ENCODE measurements at places on chromosomes 2 and 18.

DNA sequence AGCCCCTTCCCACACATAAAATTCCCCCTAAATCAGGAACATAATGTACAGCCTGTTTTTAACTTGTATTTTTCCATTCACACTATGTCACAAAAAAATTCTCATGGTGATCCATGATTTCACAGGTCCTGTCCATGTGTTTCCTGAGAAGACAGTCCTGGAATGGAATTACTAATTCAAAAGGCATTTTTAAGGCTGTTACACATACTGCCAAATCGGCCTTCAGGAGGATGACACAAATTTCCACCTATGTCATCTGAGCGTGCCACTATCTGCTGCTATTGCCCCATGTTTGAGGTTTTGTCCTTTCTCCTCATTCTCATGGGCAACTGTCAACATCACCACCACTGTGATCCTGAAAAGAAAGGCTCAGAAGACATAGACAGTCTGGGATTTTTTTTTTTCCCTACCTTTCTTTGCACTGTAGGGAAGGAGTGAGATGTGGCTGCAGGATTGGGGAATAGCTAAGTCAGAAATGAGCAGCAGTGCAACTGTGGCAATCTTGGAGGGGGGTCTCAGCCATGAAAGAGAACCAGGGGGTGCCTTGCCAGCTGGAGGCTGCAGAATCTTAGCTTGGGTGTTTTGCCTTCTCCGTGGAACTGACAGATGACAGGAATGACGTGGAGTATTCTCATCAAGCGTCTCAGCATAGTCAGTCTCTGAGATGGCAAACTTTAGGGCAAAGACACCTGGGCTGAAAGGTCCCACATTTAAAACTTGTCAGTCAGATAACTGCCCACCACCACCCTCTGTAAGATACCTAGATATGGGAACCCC, 73.4 kb downstream of the MARCHF4 start:
- DNase-seq: no peak

GRCh38 chr18:23471486-23471885, 18.4 kb downstream of the RIOK3 start:
- no peak for DNase-seq

- DNase-seq: no peak
These were observed 311.2 kb downstream of the LPIN1 start for GRCh38 chr2:12057436-12058166.

GRCh38 chr2:204159526-204159925, 223.0 kb downstream of the ICOS start:
- DNase-seq: no peak

DNA sequence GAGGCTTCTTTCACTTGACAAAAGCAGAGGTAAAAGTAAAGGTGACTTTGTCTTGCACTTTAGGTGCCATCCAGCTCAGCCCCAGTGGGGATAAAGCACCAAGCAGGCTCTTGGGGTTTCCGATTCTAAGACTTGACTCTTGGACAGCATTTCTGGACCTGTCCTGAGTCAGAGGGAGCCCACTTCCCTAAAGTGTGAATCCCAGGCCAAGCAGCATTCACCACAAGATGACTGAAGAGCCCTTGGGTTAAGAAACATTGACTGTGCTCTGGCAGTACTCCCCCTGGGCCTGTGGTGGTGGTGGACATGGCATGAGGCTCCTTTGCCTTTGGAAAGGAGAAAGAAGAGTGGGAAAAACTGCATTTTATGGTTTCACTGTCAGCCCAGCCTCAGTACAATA, 638.0 kb upstream of the VRK2 start:
- DNase-seq: no peak

DNA sequence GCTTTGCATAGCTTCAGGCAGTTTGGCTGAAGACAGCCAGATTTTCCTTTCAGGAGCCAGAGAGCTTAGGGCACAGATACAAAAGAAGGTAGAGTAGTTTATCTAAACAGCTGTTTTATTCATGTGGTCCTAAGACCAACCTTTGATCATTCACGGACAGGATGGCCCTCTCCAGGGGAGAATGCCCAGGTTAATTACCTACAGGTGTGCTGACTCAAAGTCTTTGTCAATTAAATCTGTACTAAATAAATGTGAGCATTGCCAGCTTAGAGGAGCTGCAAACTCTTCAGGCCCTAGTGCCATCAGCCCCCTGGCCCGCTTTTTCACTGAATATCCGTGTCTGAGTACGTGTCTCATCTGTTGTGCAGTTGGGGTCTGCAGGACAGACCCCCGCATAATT, 554.7 kb downstream of the NUP35 start:
- no peak for DNase-seq

DNA sequence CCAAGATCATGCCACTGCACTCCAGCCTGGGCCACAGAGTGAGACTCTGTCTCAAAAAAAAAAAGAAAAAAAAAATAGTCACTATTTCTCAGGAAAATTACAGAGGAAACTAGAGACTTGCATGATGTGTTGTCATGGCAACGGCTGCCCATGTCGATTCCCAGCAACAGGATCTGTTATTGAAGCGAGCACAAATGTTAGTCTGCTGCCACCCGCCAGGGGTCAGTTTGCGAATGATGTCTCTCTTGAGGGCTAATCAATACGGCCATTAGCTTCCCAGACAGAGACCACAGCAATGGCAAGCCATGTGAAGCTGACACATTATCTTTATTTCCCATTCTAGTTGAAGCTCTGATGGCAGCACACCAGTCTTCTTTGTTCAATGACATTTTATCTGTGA, 32.4 kb upstream of the ACYP2 start:
- DNase-seq: peak; percentile 21

DNA sequence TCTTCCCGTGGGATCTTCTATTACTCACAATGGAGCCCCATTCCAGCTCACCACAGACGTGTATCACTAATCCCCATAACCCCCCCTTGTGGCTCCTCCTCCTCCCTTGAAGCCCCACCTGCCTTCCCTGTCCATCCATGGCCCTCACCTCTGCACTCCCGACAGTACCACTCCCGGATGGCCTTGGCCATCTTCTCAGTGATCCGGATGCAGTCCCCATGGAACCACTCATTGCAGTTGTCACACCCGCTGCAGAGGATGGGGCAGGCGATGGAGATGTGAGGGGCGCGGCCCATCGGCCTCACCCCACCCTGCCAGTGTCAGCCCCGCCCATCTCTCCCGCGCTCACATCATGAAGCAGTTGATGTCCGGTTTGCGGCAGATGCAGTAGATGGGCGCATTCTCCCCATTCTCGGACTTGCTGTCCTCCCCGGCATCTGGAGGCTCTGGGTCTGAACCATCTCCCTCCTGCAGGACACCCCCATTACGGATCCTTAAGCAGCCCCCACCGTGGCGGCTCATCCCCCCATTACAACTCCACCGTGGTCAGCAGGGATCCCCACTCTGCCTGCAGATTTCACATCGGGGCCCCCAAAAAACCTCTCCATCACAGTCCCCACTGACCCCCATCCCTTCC, 983 bp downstream of the CXXC1 start:
- no peak for DNase-seq

GRCh38 chr18:55794288-55795052, 206.5 kb upstream of the TCF4 start:
- no peak for DNase-seq

DNA sequence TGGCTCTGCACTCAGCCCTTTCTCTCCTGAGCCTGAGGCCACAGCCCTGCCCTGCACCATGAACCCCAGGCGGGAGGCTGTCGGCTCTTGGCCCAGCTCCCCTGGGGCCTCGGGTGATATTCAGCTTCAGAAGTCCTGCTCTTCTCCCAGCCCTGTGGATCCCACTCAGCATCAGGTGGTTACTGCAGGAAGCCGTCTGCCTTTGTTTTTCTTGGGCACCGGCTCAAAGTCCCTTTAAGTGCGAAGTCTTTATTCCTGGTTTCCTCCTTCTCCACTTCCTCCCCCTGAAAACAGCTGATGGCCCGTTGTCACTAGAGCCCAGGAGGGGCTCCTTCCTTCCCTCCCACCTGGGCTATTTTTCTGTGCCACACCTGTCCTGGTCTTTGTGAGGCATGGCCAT, 161.5 kb upstream of the BCL2L11 start:
- DNase-seq: no peak

DNA sequence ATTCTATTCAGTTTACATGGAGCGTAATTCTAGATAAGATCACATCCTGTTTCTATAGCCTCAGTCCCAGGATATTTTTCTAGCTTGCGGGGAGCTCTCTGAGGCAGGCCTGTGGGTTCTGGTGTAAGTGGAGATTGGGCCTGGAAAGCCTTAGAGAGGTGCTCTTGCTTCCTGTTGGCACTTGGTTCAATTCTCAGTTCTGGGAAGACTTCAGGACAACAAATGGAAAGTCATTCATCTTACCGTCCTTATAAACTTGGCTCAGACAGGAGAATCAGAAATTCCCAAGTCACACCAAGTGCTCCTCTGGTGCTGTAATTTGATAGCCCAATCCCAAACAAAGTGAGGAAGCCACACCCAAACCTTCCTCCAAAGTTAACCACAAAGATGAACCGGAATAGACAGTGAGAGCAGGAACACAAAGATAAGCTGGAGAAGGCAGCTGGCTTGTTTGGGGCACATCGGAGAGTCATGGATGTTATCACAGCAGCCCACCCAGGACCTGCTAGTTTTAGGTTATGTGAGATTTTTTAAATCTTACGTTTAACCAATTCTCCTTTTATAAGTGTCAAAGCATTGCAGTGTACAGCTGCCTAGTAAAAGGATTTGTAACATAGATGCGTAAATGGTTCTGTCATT, 144.3 kb upstream of the MAP3K20 start:
- peak; percentile 39 for DNase-seq

DNA sequence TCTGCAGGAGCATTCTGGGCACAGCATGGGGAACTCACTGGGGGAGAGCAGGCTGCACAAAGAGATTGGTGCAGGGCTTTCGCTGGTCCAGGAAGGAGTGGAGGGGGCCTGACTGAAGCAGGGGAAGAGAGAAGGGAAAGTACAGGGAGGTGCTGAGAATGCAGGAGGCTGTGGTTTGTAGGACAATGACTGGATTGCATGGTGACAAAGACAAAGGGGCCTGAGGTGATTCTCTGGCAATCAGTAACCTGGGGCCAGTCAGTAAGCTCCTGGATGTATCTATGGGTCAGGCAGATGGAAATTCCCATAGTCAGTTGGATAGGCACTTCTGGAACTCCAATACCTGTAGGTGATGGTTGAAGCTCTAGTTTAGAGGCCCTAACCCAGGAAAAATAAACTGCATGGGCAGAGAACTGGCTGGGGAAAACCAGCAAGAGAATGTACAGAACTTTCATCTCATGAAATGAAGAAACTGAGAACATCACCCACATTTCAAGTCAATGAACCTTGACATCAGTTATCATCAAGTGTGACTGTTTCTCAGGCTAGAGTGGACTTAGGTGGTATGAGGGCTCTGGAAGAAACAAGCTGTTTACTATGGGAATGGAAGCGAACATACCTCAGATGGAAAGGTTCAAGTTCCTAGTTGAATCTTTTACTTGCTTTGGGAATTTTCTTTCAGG, 193.2 kb downstream of the TPGS2 start:
- DNase-seq: no peak

DNA sequence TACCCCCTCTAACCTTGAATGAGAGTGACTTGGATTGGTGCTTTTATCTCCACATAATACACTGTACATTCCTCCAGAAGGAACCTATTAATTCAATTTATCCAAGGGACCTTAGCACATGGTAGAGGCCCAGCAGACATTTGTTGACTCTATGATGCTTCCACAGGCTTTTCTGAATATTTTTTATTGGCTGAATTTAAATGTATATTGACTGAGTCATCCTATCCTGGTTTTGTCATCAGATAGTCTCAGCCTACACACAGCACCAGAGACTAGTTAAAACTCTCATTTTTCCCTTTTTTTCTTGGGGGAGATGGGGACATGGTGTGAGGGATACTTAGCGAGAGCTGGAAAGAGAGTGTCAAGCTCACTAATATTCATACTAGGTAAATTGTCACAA, 101.6 kb downstream of the LRRC30 start:
- DNase-seq: no peak

GRCh38 chr2:112607680-112608438, 23.4 kb downstream of the CHCHD5 start:
- DNase-seq: no peak

DNA sequence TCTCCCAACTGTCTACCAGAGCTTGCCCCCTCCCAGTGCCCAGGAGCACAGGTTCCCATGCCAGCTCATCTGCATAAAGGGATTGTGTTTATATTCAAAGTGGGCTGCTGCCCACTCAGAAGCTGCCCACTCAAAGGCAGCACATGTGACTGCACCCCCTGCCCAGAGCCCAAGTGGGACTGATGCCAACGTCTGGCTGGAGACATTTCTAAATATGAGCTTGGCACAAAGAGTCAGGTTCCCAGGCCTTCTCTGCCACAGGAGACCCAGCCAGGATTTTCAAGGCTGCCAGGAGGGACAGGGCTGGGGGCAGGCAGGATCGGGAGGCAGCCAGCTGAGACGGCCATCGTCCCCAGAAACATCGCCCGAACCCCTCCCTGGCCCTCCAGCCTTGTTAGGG, 67.1 kb downstream of the ZBTB7C start:
- no peak for DNase-seq

- no peak for DNase-seq
These were observed 91.9 kb downstream of the EPHA4 start for GRCh38 chr2:221480163-221480562.

DNA sequence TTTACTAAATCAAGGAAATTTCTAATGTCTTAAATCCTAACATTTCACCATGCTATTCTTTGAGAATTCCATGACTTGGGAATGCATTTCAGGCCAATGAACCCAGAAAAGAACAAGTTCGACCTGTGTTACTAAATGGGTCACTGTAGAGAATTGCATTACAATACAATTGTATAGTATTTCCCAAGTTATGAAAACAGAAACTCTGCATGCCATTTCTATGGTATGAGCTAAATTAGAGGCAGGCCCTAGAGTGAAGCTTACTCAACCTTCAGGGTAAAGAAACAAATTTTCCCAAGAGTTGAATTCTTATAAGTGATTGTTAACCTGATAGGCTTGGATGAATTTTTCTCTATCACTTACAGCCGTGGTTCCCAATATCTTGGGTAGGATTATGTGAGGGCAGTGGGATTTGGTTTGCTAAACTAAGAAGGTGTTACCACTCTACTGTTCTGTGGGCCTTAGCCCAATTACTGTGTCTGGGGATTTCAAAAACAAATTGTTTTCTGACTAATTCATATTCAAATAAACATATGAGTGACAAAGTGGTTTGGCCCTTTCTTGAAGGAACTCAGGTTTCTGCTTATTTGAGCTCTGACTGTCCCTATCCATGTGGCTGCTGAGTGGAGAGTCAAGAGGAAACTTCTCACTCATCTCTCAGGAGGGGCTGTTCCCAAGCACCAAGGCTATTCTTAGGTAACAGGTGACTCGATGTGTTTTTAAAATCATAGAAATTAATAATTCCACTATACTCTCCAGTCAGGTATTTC, 11.2 kb upstream of the SERPINB7 start:
- no peak for DNase-seq
